ENCODE measurements at places on chromosomes 4 and X. TPM values are rescaled to one million over a fixed set of nuclear protein-coding genes. Genes with fewer than 3 reads are reported as not detected.

- H3K27me3 ChIP-seq = no peaks in the 10 kb centered on the region
- no peaks in the 10 kb centered on the region for H3K36me3 ChIP-seq
- DNase-seq = no peak
- no peak overlapping the region for H3K27ac ChIP-seq
These were observed 540.1 kb upstream of the FAM241A start for GRCh38 chr4:111605111-111605510.

- no peaks in the 10 kb centered on the region for H3K27me3 ChIP-seq
- no peaks in the 10 kb centered on the region for H3K4me1 ChIP-seq
- no peak overlapping the region for H3K4me3 ChIP-seq
These were observed 346.1 kb downstream of the GRXCR1 start for GRCh38 chr4:43238585-43238984.

DNA sequence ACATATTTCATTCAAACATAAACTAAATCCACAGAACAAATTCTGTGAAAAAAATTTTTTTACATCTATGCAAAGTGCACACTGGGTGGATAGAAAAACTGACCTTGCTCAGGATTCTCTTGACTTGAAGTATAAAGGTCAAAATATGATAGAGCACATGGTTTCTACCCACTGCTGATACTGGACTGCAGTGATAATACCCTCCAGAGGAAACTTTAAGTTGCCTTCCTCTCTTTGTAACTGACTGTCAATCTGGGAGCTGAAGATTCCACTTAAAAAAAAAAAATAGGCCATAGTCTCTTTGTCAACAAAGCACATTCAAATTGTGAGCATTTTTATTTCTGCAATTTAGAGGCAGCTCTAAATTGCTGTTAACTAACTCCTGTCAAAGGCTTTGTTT is 3.2 kb upstream of the AMMECR1 start:
- no peak overlapping the region for H3K4me3 ChIP-seq
- H3K36me3 ChIP-seq = no peaks in the 10 kb centered on the region
- H3K4me1 ChIP-seq = peaks cover 8% of the 10 kb centered on the region
- no peak for DNase-seq
- H3K27me3 ChIP-seq = no peaks in the 10 kb centered on the region

DNA sequence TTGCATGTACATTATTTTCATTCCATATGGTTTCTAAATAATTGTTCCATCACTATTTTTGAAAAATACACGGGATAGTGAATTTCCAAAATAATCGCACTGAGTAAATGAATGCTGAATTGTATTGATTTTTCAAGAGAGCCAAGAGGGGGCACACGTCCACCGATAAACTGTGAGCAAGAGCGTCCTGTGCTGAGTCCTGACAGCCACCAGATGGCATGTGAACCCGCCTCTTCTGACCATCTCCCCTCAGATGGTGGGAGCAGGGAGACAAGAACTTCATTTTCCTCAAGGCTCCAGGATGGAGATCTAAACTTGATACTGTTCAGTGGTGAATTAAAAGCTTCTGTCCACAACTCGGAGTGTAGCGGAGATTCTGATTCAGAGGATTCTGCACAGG is 30.6 kb upstream of the IL9R start:
- H3K27ac ChIP-seq = no peak overlapping the region
- no peak for DNase-seq
- no peaks in the 10 kb centered on the region for H3K36me3 ChIP-seq
- H3K27me3 ChIP-seq = no peaks in the 10 kb centered on the region

GRCh38 chr4:88522702-88523324 is 763 bp downstream of the PYURF start:
- H3K36me3 ChIP-seq = peaks cover 17% of the 10 kb centered on the region
- no peaks in the 10 kb centered on the region for H3K27me3 ChIP-seq
- H3K4me1 ChIP-seq = peaks cover 20% of the 10 kb centered on the region
- H3K27ac ChIP-seq = peak overlapping the region; percentile 94
- DNase-seq = no peak

- H3K4me3 ChIP-seq = no peak overlapping the region
- H3K27ac ChIP-seq = no peak overlapping the region
- H3K36me3 ChIP-seq = no peaks in the 10 kb centered on the region
- no peak for DNase-seq
- no peaks in the 10 kb centered on the region for H3K27me3 ChIP-seq
These were observed 508.7 kb downstream of the FSTL5 start for GRCh38 chr4:161655148-161655547.

- no peaks in the 10 kb centered on the region for H3K36me3 ChIP-seq
- no peak for DNase-seq
- peaks cover 12% of the 10 kb centered on the region for H3K4me1 ChIP-seq
- H3K27me3 ChIP-seq = no peaks in the 10 kb centered on the region
- peak overlapping the region; percentile 84 for H3K27ac ChIP-seq
These were observed 1.1 kb upstream of the TLR3 start for GRCh38 chr4:186067757-186068385.

DNA sequence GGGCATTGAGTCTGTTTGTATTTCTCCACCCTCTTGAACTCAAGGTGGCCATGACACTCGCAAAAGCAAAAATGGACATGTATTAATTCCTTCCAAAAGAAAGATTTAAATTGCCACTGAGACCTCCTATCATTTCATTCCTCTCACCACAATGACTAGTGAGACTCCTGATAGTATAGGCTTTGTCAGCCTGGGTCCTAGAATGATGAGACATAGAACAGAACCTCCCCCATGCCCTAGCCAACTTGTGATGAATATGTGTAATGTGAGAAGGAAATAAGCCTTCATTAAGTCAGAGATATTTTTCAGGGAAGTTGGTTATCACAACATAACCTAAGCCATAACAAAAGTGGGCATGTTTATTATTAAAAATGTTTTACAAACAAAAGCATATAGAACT is 62.5 kb downstream of the ASB9 start:
- no peak overlapping the region for H3K4me3 ChIP-seq
- no peaks in the 10 kb centered on the region for H3K36me3 ChIP-seq
- no peaks in the 10 kb centered on the region for H3K27me3 ChIP-seq
- no peaks in the 10 kb centered on the region for H3K4me1 ChIP-seq

DNA sequence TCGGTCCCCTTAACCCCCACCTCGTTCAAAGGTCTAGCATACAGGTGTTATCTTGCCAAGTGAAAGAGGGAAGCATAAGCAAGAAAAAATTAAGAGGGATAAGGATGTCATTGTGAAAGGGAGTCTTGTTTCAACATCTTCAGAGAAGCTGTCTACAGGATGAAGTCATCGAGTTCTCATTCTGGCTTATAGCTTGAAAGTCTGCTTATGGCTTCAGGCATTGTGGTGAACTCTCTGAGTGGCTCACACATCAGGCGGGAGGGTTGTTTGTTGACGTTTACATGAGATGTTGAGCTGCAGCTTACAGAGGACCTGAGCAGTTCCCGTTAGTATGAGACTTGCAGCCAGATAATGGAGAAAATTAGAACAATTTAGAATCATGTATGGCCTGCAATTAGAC is 16.6 kb downstream of the MAGEA9B start:
- H3K27ac ChIP-seq = no peak overlapping the region
- no peak for DNase-seq
- H3K4me3 ChIP-seq = no peak overlapping the region

DNA sequence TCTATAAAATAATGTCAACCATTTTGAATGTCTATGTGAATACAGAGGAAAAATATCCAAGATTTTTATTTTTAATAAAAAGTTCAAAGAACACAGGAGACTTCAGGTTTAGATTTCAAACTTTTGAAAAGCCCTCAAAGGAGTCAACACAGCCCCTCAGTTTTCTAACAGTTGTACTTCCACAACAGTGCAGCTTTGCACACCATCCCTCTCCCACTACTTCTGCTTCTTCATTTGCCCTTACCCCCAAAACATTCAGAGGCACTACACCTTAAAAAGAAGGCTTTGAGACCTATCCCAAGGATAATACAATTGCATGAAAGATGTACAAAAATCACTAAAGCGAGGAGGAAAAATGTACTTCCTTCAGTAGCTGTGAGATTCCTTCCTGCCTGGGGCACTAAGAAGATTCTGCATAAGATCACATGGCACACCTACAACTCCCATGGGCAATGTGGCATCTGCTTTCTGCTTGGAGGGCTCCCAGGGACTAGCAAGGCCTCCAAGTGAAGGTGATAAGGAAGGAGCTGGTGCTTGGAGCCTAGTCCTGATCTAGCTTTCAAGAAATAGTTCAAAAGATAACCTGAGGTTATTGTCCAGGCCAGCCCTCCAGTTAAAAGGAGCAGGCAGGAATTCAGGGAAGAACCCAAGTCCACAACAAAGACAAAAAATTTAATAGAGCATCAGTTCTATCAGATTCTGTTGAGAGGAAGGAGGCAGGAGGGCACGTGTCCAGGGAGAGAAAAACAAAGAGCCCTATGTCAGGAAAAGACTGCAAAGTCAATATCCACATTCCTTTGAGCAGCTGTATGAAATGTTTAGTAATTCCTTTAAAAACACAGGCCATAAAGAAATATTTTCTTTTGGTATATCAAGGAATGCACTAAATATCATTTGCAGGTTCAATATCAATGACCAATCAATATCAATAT is 19.1 kb downstream of the ARAP2 start:
- peaks cover 4% of the 10 kb centered on the region for H3K36me3 ChIP-seq
- no peaks in the 10 kb centered on the region for H3K27me3 ChIP-seq
- H3K4me3 ChIP-seq = no peak overlapping the region
- peak overlapping the region; percentile 48 for H3K27ac ChIP-seq
- no peak for DNase-seq

DNA sequence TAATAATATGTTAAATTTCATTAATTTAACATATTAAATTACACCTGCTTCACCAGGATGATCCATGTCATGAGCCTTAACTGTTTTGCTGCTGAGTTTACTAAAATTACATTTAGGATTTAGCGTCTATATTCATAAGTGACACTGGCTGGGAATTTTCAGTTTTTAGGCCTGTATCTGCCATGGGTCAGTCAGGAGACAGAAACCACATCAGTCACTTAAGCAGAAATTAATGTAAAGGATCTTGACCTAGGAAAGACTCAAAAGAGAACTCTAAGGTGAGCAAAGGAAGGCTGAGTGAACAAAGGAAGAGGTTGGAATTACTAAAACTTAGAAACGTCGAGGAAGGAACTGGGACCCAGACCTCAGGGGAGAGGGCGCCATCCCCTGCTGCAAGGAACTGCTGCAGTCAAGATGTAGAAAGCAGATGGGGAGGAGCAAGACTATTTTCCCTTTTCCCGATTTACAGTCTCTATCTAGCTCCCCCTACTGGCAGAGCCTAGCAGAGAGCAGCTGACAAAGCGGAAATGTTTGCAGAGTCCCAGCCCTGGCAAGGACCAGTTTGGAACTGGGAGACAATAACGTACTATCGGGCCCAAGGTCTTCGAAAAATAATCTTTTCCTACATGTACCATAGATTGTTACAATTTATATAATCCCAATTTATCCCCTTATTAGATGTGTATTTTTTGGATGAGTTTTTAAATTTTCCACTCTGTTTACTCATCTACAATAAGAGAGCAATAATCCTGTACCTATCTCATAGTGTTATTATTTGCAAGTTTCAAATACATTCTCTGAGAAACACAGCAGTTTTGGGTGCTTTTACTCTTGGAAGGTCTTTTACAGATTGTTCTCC is 22.6 kb upstream of the RBBP7 start:
- H3K4me1 ChIP-seq = peaks cover 7% of the 10 kb centered on the region
- H3K4me3 ChIP-seq = no peak overlapping the region
- H3K36me3 ChIP-seq = no peaks in the 10 kb centered on the region
- H3K27ac ChIP-seq = peak overlapping the region; percentile 11
- DNase-seq = no peak

DNA sequence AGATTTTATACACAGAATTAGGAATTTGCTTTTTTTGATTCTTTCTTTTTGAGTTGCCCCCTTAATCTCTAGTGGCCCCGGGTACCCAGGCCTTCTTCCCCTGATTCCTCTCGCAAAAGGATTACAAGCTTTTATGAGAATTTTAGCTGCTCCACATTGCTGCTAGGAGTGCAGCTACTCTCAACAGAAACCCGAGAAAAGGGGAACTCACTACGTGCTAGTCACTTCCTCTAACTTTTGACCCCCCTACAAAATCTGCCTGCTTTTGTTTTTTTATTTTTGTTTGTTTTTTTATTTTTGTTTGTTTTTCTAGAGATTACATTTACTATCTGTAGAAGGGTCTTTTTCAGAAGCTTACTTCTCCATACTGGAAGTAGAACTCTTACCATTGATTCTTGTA is 64.1 kb downstream of the ZNF81 start:
- H3K4me1 ChIP-seq = no peaks in the 10 kb centered on the region
- DNase-seq = no peak
- no peaks in the 10 kb centered on the region for H3K27me3 ChIP-seq
- H3K36me3 ChIP-seq = peaks cover 5% of the 10 kb centered on the region
- no peak overlapping the region for H3K4me3 ChIP-seq

DNA sequence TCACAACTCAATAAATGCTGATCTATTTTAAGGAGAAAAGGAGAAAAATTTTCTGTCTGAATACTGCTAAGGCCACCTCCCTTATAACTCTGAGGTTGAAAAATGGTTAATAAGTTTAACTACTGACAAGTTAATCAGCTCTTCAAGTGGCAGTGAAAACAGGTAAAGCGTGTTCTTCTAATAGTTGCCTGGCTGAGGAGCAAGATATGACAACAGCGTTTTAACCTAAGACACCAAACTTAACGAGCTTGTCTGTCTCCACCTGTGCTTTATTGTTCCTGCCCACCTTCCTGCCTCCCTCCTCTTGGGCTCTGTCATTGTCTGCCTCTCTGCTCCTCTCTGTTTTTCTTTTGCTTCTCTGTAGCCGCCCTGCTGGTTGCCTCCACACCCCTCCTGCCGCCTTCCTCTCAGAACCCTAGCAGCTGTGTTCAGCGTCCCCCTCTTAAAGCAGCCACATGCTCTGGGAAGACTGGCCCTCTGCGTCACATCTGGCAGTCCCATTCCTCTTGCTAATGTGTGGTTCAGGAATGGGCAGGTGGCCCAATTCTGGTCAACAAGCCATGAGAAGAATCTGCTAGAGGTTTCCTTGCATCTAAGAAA is 4.3 kb upstream of the TSPAN5 start:
- peak overlapping the region; percentile 71 for H3K4me3 ChIP-seq
- DNase-seq = no peak
- peaks cover 24% of the 10 kb centered on the region for H3K4me1 ChIP-seq

- H3K27me3 ChIP-seq = peaks cover 3% of the 10 kb centered on the region
- no peak for DNase-seq
- no peaks in the 10 kb centered on the region for H3K36me3 ChIP-seq
- no peak overlapping the region for H3K4me3 ChIP-seq
- no peaks in the 10 kb centered on the region for H3K4me1 ChIP-seq
- no peak overlapping the region for H3K27ac ChIP-seq
These were observed 37.4 kb upstream of the RXFP1 start for GRCh38 chr4:158484173-158484885.

- no peak overlapping the region for H3K27ac ChIP-seq
- DNase-seq = no peak
- H3K4me1 ChIP-seq = no peaks in the 10 kb centered on the region
- H3K36me3 ChIP-seq = no peaks in the 10 kb centered on the region
- H3K4me3 ChIP-seq = no peak overlapping the region
These were observed 26.1 kb upstream of the CBLL2 start for GRCh38 chrX:22246620-22247019.

The GLRA3 gene
- 0.60 TPM for total RNA-seq

The HSFX3 gene
- not detected for total RNA-seq

The FNIP2 gene
- total RNA-seq = 31.0 TPM

The COL4A5 gene
- 167 TPM for total RNA-seq

The SAP30 gene
- 21.3 TPM for total RNA-seq

The ZNF718 gene
- total RNA-seq = 10.5 TPM

The MAGEA10 gene
- not detected for total RNA-seq

The BMX gene
- total RNA-seq = not detected

The ALAS2 gene
- not detected for total RNA-seq

The PNCK gene
- 3.7 TPM for total RNA-seq

The CLDN34 gene
- total RNA-seq = 0.86 TPM

The TCEAL2 gene
- 2.8 TPM for total RNA-seq
